ENCODE measurements at places on chromosomes 12 and 14.

DNA sequence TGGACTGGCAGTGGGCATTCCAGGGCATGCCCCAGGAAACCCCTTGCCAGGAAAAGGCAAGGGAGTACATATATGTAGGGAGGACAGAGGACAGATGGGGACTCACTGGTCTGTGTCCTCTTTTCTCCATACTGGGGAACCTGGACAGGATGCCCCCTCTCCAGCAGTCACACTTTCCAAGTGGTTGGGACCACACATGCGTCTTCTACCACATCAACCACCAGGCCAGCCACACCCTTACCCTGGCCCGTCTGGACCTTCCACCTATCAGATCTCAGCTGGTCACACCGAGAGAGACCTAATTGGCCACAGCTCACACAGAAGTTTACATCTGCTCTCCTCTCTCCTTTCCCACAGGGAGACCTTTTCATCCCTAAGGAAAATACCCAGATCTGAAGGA lies 8.3 kb downstream of the ANKRD33 start:
- H3K4me3 ChIP-seq, result no peak overlapping the region
- peaks cover 7% of the 10 kb centered on the region for H3K27me3 ChIP-seq
- no peaks in the 10 kb centered on the region for H3K36me3 ChIP-seq

GRCh38 chr12:122793685-122794106 lies 19.3 kb downstream of the CCDC62 start:
- H3K4me3 ChIP-seq, result no peak overlapping the region
- H3K27ac ChIP-seq, result no peak overlapping the region
- H3K36me3 ChIP-seq, result no peaks in the 10 kb centered on the region
- no peak for DNase-seq
- H3K27me3 ChIP-seq, result no peaks in the 10 kb centered on the region

DNA sequence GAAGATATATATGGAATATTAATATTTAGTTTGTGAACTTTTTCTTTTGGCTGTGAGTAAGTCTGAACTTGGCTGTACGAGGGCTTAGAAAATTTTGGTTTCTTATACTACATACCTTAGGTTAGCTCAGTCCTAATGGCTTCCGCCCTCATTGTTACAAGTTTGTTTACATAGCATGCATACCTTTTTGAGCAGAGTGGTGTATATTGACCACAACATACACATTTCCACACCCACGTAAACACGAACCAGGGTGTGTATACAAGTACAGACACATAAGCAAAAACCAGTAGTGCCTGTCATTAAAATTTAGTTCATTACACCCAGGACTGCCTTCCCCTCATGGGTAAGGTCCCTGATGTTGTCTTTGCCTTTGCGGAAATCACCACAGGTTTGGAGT lies 230.2 kb upstream of the RGS6 start:
- no peak for DNase-seq
- H3K27ac ChIP-seq, result peak overlapping the region; percentile 56
- peaks cover 40% of the 10 kb centered on the region for H3K4me1 ChIP-seq
- H3K4me3 ChIP-seq, result no peak overlapping the region
- H3K27me3 ChIP-seq, result no peaks in the 10 kb centered on the region

DNA sequence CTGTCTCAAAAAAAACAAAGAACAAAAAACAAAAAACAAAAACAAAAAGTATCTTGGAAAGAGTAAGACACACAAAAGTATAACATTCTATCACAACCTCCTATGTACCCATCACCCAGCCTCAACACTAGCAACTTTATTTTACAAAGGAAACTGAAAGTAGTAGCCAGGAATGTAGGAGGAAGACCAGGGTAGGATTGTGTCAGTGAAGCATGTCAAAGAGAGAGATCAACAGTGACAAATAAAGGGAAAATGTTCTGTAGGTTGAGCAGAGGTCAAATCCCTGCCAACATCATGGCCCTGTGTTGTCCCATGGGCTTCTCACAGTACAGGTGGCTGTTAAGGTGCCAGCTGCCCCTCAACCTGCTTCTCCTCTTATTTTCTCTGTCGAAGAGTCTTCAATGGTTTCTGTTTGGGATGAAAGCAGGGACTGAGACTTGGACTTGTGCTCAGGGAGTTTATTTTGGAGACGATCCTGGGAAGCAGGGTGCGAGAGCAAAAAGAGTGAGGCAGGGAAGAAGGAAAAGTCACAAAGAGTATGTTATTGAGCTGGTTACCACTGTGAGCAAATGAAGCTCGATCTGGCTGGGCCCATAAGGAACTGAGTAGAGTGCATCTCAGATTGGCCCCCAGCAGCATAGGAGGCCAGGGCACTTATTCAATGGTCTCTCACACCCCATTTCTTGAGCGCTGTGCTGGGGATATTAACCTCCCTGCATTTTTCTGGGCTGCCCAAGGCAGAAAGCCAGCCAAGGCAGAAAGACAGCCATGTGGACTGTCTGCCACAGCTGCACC lies 29.4 kb upstream of the CTDSP2 start:
- H3K27me3 ChIP-seq, result peaks cover 2% of the 10 kb centered on the region
- H3K4me1 ChIP-seq, result peaks cover 14% of the 10 kb centered on the region
- DNase-seq, result no peak

- no peak for DNase-seq
- peaks cover 27% of the 10 kb centered on the region for H3K36me3 ChIP-seq
- peaks cover 4% of the 10 kb centered on the region for H3K27me3 ChIP-seq
- no peak overlapping the region for H3K27ac ChIP-seq
- H3K4me3 ChIP-seq, result no peak overlapping the region
Measured at GRCh38 chr14:22915886-22916521, 2.9 kb downstream of the RBM23 start.

DNA sequence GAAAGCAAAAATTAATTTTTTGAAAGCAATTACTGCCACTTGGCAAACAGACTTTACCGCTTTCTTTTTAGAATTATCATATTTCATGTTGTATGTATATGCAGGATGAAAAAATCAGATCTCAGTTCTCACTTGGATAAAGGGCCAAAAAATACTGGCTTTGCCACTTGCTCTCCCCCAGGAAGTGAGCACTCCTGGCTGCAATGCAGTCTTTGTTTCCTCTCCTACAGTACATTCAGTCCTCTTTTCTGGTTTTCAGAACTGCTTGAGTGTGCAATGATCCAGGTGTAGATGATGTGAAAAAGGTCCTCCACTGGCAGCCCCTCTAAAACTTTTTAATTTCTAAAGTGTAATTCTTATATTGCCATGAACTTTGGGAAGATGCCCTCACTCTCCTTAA lies 183.4 kb downstream of the SLC25A21 start:
- H3K27ac ChIP-seq, result no peak overlapping the region
- no peak for DNase-seq
- no peaks in the 10 kb centered on the region for H3K27me3 ChIP-seq
- no peaks in the 10 kb centered on the region for H3K4me1 ChIP-seq
- H3K36me3 ChIP-seq, result no peaks in the 10 kb centered on the region

GRCh38 chr14:73125746-73126145 lies 10.6 kb upstream of the PSEN1 start:
- H3K4me3 ChIP-seq, result no peak overlapping the region
- no peak overlapping the region for H3K27ac ChIP-seq
- no peaks in the 10 kb centered on the region for H3K4me1 ChIP-seq

DNA sequence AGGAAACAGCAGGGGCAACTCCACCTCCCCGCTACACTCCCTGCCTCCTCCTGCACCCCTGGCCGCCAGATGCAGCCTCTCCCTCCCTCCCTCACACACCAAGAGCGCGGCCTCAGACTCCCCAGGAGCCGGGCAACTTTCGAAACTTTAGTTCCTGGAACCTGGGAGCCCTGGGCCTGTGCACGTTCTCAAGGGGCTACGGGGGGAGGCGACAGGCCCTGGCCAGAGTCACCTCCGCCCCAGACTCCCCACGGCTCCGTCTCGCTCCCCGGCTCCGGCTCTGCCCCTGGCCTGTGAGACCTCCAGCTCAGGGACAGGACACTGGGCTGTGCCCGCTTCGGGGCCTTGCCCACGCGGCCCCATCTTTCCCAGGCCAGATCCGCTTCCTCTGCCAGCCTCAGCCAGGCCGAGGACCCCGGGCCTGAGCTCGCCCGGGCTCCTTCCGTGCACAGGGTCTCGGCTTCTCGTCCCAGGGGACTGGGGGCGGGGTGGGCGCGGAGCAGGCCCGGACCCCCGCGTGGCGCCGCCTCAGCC lies 5.5 kb downstream of the AMN start:
- H3K27ac ChIP-seq, result no peak overlapping the region
- H3K36me3 ChIP-seq, result no peaks in the 10 kb centered on the region
- peaks cover 43% of the 10 kb centered on the region for H3K27me3 ChIP-seq
- H3K4me1 ChIP-seq, result no peaks in the 10 kb centered on the region
- no peak for DNase-seq

GRCh38 chr14:104285508-104285840 lies 147.1 kb downstream of the KIF26A start:
- no peak overlapping the region for H3K4me3 ChIP-seq
- H3K36me3 ChIP-seq, result no peaks in the 10 kb centered on the region
- no peak overlapping the region for H3K27ac ChIP-seq

- H3K4me3 ChIP-seq, result no peak overlapping the region
- DNase-seq, result no peak
- no peak overlapping the region for H3K27ac ChIP-seq
Measured at GRCh38 chr12:70756118-70756517, 118.9 kb upstream of the PTPRB start.

DNA sequence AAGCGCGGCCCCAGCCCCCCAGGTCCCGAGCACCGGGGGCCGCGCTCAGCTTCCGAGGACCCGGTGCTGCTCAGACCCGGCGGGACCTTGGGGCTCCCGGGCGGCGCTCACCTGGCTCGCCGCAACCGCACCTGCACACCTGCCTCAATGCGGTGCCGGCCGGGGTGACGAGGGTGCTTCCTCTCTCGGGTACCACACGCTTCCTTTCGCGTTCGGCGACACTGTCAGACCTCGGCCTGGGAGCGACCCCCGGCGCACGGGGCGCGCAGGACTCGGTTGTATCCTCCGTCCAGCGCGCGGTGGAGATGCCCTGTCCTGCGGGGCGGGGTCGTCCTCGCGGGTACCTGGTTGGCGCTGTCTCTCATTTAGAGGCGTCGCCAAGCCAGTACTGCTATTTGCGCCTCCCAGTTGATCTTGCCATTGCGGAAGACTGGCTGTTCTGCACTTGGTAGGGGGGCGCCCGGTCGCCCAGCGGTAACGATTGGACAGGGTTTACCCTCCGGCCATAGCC lies 718 bp downstream of the PACS2 start:
- peaks cover 11% of the 10 kb centered on the region for H3K27me3 ChIP-seq
- peak overlapping the region; percentile 78 for H3K27ac ChIP-seq
- H3K36me3 ChIP-seq, result peaks cover 1% of the 10 kb centered on the region
- H3K4me1 ChIP-seq, result peaks cover 24% of the 10 kb centered on the region

GRCh38 chr12:131251336-131252101 lies 297.8 kb downstream of the ADGRD1 start:
- no peaks in the 10 kb centered on the region for H3K36me3 ChIP-seq
- H3K27me3 ChIP-seq, result no peaks in the 10 kb centered on the region
- no peak overlapping the region for H3K4me3 ChIP-seq
- H3K27ac ChIP-seq, result no peak overlapping the region
- DNase-seq, result no peak

DNA sequence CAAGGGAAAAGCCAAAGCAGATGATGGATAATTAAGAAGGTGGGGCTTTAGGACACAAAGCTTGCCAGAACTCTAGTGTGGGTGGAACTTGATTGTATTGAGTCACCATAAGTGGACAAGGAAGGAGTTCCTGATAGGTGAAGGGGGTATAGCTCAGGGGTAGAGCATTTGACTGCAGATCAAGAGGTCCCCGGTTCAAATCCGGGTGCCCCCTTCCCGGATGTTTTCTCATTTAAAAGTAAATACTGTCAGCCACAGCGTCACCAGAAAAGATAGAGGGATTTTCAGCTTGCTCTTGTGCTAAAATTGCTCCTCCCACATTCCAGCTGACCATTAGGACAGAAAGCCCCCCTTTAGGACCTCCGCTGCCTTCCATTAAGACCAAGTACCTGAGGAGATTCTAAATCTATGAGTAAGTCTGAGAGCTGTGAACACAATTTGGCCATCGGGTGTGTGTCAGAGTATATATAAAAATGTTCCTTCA lies 36.6 kb downstream of the DCAF4 start:
- peaks cover 26% of the 10 kb centered on the region for H3K36me3 ChIP-seq
- DNase-seq, result no peak
- no peak overlapping the region for H3K4me3 ChIP-seq
- H3K27me3 ChIP-seq, result no peaks in the 10 kb centered on the region

- no peak for DNase-seq
- no peak overlapping the region for H3K27ac ChIP-seq
- H3K4me3 ChIP-seq, result no peak overlapping the region
- H3K27me3 ChIP-seq, result peaks cover 2% of the 10 kb centered on the region
- H3K4me1 ChIP-seq, result peaks cover 15% of the 10 kb centered on the region
Measured at GRCh38 chr12:62731055-62731820, 203.7 kb downstream of the PPM1H start.

- H3K27ac ChIP-seq, result no peak overlapping the region
- no peak for DNase-seq
- no peaks in the 10 kb centered on the region for H3K36me3 ChIP-seq
- no peaks in the 10 kb centered on the region for H3K27me3 ChIP-seq
- H3K4me1 ChIP-seq, result no peaks in the 10 kb centered on the region
Measured at GRCh38 chr12:127360580-127360979, 906.4 kb upstream of the TMEM132C start.

DNA sequence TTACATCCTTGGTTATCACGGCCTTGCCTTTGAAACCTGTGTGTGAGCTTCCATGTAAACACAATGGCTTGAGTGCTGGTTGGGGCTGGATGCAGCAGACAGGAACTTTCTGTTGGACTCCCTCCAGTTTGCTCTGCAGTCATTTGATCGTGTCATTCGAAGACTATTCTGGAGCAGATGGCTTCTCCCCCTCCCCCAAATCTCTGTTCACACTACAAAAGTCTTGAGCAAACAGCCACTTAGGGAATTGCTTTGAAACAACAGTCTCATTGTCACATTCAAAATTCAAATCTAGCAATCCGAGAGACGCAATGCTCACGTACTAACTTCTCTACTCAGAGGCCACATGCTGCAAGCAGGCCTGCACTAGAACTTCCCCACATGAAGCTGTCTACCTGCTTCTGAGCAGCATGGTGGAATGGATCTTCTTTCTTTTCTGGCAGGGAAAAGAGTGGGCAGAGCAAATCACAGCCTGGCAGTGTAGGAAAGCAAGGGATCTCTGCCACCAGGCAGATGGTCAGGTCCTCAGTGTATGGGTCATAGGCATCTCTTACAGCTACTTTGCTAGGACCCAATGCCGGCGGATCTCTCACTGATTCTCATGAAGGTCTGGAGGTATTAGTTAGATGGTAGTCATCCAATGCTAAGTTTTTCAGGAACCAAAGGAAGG lies 214.2 kb downstream of the PPM1H start:
- DNase-seq, result no peak
- no peak overlapping the region for H3K4me3 ChIP-seq
- H3K27ac ChIP-seq, result no peak overlapping the region
- H3K36me3 ChIP-seq, result no peaks in the 10 kb centered on the region
- peaks cover 2% of the 10 kb centered on the region for H3K27me3 ChIP-seq

- peaks cover 40% of the 10 kb centered on the region for H3K27me3 ChIP-seq
- H3K27ac ChIP-seq, result no peak within 1 kb of the TSS
- H3K4me3 ChIP-seq, result no peak within 1 kb of the TSS
- peaks cover 3% of the 10 kb centered on the region for H3K36me3 ChIP-seq
- DNase-seq, result no peak
- H3K4me1 ChIP-seq, result no peaks in the 10 kb centered on the region
Measured at GRCh38 chr12:13981296-13981962, at the start of gene GRIN2B. GRIN2B (minus strand) TSS chr12:13981602; CDS start chr12:13866208, 115,394 bp downstream.

- DNase-seq, result no peak
- H3K4me1 ChIP-seq, result no peaks in the 10 kb centered on the region
- H3K27ac ChIP-seq, result no peak overlapping the region
- no peaks in the 10 kb centered on the region for H3K27me3 ChIP-seq
- no peaks in the 10 kb centered on the region for H3K36me3 ChIP-seq
Measured at GRCh38 chr14:84433961-84434360, 1096.0 kb upstream of the FLRT2 start.
